ENCODE measurements at places on chromosomes 7 and 10.
A peak's percentile ranks its signal among the peaks of the same experiment; 100 is the strongest.

- peaks cover 70% of the 10 kb centered on the region for H3K27me3 ChIP-seq
- no peak overlapping the region for H3K4me3 ChIP-seq
- DNase-seq = no peak
- H3K36me3 ChIP-seq = no peaks in the 10 kb centered on the region
- H3K4me1 ChIP-seq = peaks cover 9% of the 10 kb centered on the region
Measured at GRCh38 chr10:7428673-7429350, 18.0 kb upstream of the SFMBT2 start.

- no peak overlapping the region for H3K4me3 ChIP-seq
- no peak for DNase-seq
- H3K4me1 ChIP-seq = peaks cover 28% of the 10 kb centered on the region
- H3K36me3 ChIP-seq = peaks cover 13% of the 10 kb centered on the region
- no peaks in the 10 kb centered on the region for H3K27me3 ChIP-seq
Measured at GRCh38 chr7:42097752-42098151, 139.3 kb downstream of the GLI3 start.

DNA sequence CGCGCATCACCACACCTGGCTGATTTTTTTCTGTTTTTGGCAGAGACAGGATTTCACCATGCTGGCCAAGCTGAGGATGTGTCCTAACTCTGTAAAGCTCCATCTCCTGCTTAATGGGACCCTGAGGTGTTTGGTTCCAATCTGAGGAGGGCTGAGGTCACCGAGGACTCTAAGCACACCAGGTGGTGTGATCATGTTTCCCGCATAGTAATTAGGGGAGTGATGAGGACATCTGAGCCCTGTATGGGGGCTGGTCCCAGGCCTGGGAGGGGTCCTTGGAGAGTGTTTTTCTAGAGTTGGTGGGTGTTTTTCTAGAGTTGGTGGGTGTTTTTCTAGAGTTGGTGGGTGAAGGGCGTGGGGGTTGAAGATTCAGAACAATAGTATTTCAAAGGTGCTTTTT lies 3.0 kb upstream of the ABHD11 start:
- no peak for DNase-seq
- H3K4me3 ChIP-seq = no peak overlapping the region
- peak overlapping the region; percentile 98 for H3K27ac ChIP-seq

GRCh38 chr10:133157662-133158436 lies 2.2 kb upstream of the KNDC1 start:
- peaks cover 29% of the 10 kb centered on the region for H3K27me3 ChIP-seq
- peak overlapping the region; percentile 30 for H3K4me3 ChIP-seq
- H3K4me1 ChIP-seq = peaks cover 23% of the 10 kb centered on the region
- peak overlapping the region; percentile 84 for H3K27ac ChIP-seq

- H3K36me3 ChIP-seq = no peaks in the 10 kb centered on the region
- peaks cover 19% of the 10 kb centered on the region for H3K27me3 ChIP-seq
- no peak overlapping the region for H3K4me3 ChIP-seq
- peaks cover 25% of the 10 kb centered on the region for H3K4me1 ChIP-seq
- DNase-seq = no peak
Measured at GRCh38 chr10:84820596-84820995, 492.2 kb downstream of the CCSER2 start.
